NCI-H187 treated with DMSO at 0.1 percent for 48 hours (cell line): ENCODE measurements at places on chromosomes 7 and 10.

DNA sequence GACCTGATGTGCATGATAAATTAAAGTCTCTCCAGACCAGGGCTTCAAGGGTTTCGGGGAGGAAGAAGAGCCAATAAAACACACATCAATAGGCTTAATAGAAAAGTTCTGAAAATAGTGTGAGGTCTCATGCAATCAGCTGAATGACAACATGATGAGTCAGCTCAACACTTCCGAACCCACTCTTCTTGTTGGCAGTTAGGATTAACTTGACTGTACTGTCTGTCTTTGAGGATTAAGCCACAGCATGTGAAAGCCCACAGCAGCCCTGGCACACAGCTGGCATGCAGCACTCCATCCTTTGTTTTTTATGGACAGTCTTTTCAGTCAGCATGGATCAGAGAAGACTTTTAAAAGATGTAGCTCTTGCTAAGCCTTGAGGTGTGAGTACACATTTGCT lies 526.9 kb upstream of the VSTM2A start:
- DNase-seq = no peak

GRCh38 chr10:35607475-35608327 lies 2.6 kb downstream of the GJD4 start:
- DNase-seq = no peak

DNA sequence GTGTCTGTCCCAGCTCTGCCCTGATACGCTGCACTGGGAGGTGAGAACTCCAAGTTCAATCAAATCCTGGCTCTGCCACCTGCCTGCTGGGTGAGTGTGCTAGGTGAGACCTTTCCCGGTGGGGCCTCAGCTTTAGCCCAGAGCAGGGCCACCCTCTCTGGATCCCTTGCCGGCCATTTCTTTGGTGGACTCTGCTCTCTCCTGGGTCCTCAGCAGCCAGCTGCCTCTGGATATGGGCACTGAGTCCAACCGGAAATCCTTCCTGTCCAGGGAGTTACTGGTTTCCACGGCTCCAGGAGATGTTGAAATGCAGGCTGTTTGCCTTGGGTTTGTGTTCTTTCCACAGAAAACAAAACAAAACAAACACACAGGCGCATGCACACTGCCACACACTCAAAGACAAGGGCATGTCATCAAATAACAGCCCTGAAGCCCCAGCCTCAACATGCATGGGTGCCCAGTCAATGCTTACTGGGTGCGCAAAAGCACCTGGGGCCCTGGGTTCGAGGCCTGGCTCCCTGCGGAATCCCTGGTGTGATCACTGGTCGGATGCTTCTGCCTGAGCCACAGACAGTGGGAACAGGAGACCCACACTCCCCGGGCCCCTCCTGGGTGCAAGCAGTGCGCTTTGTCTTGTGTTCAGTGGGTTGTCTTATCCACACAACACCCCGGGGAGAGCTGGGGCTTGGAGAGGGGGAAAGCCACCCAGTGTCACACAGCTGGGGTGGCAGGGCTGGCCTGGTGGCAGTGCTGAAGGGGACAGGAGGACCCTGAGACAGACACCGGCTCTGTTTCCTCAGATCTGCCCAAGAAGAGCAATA lies 33.1 kb downstream of the PPIF start:
- DNase-seq = no peak

GRCh38 chr10:47282657-47283018 lies 17.4 kb upstream of the GDF10 start:
- DNase-seq = no peak

GRCh38 chr7:79386688-79387422 lies 66.6 kb downstream of the MAGI2 start:
- no peak for DNase-seq

DNA sequence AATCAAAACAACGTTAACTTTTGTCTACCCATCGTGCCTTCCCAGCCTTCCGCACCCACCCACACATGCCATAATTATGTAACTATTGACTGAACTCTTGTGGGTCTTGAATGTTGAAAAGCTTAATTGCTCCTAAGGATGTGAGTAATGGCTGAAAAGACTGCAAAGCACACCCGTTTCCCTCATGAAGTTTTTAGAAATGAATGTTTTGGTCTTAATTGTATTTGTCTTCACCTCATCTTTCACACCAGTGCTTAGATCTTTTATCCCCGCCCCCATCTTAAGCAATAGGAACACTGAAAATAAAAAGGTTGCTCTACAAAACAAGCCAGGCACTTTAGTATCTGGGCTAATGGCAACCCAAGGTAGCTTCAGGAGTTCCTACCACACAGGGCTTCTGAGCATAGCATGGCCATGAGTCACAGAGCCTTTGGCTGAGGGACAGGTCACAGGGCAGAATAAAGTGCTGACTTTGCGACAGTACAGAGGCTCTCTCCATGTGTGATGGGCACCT lies 690.5 kb downstream of the PARD3 start:
- no peak for DNase-seq
